ENCODE measurements at places on chromosomes 6 and 20. TPM values are rescaled to one million over a fixed set of nuclear protein-coding genes. Genes with fewer than 3 reads are reported as not detected.

The PPDPF gene
- 48.6 TPM for total RNA-seq

The MTFR2 gene
- total RNA-seq, result 0.82 TPM

The OOEP gene
- total RNA-seq, result not detected

The MCCD1 gene
- total RNA-seq, result not detected

The NOX3 gene
- total RNA-seq, result not detected

The SMOC2 gene
- 1.9 TPM for total RNA-seq

The OR12D3 gene
- not detected for total RNA-seq

The HMGCLL1 gene
- 35.2 TPM for total RNA-seq

The FKBP1C gene
- 0.36 TPM for total RNA-seq

The GPSM3 gene
- 0.82 TPM for total RNA-seq
